Karpas-422 (cell line): ENCODE measurements at places on chromosomes 6 and 20. TPM values are rescaled to one million over a fixed set of nuclear protein-coding genes. Genes with fewer than 3 reads are reported as not detected.

DNA sequence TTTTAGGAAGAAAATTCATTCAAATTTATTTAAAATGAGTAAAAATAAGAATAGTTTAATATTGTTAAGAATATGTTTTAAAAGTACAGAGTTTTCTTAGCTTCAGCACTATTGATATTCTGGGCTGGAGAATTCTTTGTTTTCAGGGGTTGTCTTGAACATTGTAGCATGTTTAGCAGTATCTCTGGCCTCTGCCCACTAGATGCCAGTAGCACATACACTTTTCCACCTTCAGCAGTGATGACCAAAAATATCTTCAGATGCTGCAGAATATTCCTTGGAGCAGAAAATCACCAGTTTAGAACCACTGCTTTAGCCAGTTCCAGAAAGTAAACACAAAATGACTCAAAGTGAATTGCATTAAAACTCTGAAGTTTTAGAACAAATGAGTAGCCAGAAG, 19.4 kb upstream of the SDHAF4 start:
- no peak for DNase-seq

DNA sequence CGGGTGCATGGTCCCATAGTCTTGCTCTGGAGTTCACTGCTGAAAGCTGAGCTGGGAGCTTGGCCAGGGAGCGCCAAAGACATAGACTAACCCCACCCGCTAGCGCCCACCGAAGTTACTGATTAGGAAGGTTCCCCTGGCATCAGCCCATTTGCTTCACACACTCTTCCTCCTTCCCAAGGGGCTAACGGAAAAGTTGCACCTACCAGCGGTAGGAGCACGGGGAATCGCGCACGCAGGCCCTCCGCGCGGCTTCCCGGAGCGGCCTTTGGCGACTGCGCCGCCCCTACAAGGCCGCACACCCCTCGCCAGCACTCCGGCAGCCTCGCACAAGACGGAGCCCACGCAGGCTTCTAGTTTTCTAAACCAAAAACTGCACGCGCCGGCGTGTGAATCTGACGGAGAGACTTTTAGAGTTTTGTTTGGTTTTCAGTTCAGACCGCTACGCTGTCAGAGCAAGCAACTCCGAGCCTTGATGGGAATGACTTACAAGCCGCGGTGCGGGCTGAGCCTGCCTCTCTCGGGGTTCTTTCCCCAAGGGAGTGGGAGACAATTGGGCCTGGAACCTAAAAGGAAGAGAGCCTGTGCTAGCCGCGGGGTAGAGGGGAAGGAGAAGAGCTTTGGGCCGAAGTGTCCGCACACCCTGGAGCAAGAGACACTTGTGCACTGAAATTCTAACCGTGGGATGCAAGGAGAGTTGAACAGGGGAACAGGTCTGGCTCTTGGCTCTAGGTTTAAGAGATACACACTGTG, 891 bp upstream of the POU3F2 start:
- DNase-seq, result no peak

DNA sequence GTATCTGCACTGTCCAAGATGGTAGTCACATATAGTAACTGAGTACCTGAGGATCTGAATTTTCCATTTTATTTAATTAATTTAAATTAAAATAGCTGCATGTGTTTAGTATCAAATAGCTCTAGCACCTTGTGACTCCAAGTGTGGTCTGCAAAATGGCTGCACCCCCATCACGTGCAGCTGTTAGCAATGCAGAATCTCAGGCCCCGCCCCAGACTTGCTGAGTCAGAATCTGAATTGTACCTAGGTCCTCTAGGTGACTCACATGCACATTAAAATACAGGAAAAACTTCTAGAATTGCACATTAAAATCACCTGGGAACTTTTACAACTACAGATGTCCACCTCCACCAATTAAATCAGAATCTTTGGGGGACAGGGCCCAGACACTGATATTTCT, 19.2 kb upstream of the FAM83C start:
- no peak for DNase-seq

- DNase-seq, result no peak
Observed at GRCh38 chr6:170068496-170068895, 222.4 kb downstream of the DLL1 start.

- no peak for DNase-seq
Observed at GRCh38 chr6:44631968-44632367, 244.5 kb downstream of the CDC5L start.

DNA sequence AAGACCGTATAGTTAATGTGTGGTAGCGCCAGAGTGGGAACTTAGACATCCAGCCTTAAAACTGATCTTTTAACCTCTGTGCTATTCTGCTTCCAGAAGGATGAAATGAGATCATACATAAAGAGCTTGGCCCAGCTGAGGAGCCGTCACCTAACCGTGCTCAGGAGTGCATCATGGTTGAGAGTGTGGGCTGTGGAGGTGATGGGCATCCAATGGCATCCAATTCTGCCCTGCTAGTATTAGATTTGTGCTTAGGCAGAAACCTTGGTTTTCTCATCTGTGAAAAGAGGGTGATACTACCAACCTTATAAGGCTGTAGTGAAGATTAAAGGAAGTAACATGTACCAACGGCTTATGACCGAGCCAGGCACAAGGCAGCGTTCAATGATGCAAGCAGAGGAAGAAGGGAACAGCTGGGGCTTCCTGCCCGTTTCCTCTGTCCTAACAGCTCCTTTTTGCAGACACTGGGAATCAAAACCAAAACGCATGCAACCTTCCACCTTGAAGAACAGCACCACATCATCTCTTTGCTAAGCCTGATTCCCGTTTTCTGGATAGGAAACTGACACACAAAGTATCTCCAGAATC, 1.3 kb downstream of the SLC22A16 start:
- no peak for DNase-seq

GRCh38 chr6:160027931-160028330, 59.0 kb downstream of the IGF2R start:
- no peak for DNase-seq

DCDC2 gene
- total RNA-seq, result 0.11 and 0.26 TPM in 2 replicates

DNA sequence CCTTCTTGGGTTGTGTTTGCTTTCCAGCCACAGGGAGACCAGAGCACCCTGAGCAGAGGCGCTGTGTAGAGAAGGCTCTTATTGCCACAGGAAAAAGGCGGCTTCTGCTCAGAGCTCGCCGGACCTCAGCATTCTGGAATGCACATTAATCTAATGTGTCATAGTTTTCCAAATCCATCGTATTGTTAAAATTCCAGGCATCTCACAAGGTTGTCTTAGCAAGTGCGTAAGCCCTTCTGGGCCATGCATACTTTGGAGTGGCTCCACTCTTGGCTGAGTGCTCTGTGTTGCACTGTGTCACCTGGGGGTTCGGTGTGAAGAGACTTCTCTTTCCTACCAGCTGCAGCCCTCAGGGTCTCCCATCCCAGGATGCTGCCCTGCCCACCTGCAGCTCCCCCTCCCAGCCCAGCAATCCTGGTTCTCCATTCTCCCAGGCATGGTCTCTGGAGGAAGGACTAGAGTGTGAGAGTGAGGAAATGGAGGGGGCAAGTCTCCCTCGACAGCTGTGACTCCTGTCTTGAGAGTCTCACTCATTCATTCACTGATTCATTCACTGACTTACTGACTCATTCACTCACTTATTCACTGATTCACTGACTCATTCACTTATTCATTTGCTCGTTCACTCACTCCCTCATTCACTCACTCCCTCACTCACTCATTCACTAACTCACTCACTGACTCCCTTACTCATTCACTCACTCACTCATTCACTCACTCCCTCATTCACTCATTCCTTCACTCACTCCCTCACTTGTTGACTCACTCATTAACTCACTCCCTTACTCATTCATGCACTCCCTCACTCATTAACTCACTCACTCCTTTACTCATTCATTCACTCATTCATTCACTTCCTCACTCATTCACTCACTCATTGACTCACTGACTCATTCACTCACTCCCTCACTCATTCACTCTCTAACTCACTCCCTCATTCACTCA, 83.7 kb upstream of the MPC1 start:
- DNase-seq, result no peak

ZNF311 gene
- not detected in 2 replicates for total RNA-seq

DNA sequence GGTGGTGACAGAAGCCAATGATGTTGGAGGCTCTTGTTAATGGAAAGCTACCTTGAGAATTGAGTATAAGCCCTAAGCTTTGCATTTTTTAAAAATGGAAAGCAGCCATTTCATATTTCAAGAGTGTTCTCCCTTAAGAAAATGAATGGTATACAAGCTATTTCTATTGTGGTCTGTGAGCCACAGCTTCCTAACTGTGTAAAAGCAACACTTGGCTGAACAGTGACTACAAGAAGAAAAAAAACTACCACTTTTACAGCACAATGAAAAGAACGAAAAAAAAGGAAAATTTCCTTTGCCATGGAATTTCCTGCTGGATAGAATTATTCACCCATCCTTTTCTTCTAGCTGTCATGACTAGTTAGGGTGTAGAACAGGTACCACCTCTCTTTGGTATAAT, 397.1 kb upstream of the BTBD3 start:
- DNase-seq, result no peak

DNA sequence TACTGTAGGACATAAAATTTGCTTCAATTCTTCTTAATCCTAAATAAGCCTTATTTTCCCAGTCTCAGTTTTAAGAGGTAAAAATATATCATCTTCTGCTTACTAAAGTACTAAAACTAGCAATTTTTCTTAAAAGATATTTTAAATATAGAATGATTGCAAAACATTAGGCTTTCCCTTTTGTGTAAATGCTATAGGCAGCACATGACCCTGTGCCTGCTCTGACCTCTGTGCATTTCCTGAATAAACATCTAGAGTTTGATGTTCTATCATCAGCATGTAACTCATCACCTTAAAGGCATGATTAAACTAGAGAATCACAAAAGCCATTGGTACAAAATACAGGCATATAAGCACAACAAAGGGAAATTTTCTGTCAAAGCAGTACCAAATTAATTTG, 422.7 kb downstream of the TFAP2B start:
- DNase-seq, result no peak

- peak; percentile 61 for DNase-seq
Observed at GRCh38 chr6:169810066-169810989, 58.9 kb downstream of the ERMARD start.

B3GAT2 gene
- total RNA-seq, result not detected in 2 replicates

- DNase-seq, result no peak
Observed at GRCh38 chr20:3812259-3812681, 8.1 kb upstream of the AP5S1 start.

- DNase-seq, result no peak
Observed at GRCh38 chr20:61168605-61169004, 83.5 kb upstream of the CDH4 start.

ANKRD60 gene
- not detected in 2 replicates for total RNA-seq

GRCh38 chr6:35370785-35371493, 28.6 kb downstream of the PPARD start:
- DNase-seq, result peak; percentile 46

DNA sequence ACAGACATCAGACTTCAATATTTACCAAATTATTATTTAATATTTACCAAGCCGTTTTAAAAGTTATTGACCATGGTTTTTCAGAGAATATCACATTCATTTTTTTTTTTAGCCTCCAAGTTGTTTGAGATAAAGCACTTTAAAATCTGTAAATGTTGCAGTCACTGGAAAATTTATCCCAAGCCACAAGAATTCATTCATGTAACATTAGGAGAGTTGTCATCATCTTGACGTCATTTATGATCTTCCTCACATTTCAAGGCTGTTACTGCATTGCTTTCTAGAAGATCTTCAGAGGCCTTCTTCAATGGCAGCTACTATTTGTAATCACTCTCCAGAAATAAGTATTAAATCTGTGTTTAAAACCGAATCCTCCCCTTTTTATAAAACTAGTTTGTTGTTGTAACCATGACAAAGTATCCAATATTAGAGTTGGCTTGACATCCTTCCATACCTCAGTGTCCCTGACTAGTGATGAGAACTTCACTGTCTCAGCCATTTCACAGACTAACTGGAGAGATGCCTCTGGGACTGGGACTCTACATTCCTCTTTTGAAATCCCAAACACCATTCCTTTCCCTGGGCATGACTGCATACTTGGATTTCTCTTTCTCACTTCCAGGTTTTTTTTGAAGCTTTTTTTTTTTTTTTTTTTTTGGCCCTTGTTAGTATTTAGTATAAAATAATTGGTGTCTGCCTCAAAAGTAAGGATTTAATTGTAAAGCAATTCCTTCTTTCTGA, 100.1 kb downstream of the ZFAND3 start:
- no peak for DNase-seq

DNA sequence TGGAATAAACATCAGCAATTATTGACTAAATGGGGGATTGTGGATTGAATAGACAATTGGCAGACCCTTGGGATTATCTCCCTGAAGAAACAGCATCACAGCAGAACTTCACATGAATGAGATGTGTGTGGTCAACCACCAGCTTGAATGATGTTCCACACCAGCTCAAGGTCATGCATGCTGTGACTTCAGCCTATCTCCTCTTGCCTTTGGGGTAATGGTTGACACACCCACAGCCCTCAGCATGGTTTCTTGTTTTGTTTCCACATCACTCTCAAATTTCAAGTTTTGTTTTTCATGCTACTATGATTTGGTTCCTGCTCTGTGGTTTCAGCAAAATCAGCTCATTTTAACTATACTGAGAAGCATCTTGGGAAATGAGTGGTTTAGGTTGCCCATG, 94.3 kb downstream of the PAK5 start:
- DNase-seq, result no peak

- DNase-seq, result peak; percentile 92
Observed at GRCh38 chr20:330233-331149, 5.1 kb downstream of the SOX12 start.

DNA sequence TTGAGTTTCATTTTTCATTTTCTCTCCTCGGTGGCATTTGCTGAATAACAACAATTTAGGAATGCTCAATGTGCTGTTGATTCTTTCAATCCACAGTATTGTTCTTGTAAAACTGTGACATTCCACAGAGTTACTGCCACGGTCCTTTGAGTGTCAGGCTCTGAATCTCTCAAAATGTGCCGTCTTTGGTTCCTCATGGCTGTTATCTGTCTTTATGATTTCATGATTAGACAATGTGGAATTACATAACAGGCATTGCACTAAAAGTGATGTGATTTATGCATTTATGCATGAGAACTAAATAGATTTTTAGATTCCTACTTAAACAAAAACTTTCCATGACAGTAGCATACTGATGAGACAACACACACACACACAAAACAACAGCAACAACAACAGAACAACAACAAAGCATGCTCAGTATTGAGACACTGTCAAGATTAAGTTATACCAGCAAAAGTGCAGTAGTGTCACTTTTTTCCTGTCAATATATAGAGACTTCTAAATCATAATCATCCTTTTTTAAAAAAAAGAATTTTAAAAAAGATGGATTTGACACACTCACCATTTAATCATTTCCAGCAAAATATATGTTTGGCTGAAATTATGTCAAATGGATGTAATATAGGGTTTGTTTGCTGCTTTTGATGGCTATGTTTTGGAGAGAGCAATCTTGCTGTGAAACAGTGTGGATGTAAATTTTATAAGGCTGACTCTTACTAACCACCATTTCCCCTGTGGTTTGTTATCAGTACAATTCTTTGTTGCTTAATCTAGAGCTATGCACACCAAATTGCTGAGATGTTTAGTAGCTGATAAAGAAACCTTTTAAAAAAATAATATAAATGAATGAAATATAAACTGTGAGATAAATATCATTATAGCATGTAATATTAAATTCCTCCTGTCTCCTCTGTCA, 88.1 kb downstream of the SNAP25 start:
- no peak for DNase-seq

- no peak for DNase-seq
Observed at GRCh38 chr6:11393713-11394627, 143.6 kb upstream of the TMEM170B start.
